ENCODE measurements at places on chromosomes 16 and 17. TPM values are rescaled to one million over a fixed set of nuclear protein-coding genes. Genes with fewer than 3 reads are reported as not detected.

TNRC6C gene
- total RNA-seq: 3.6 TPM

TPSG1 gene
- not detected for total RNA-seq

TBC1D3E gene
- total RNA-seq: not detected

TAC4 gene
- total RNA-seq: not detected

GRCh38 chr16:56475201-56475600, 23.8 kb downstream of the OGFOD1 start:
- H3K4me1 ChIP-seq: peaks cover 1% of the 10 kb centered on the region
- peaks cover 51% of the 10 kb centered on the region for H3K36me3 ChIP-seq
- no peaks in the 10 kb centered on the region for H3K27me3 ChIP-seq

DNA sequence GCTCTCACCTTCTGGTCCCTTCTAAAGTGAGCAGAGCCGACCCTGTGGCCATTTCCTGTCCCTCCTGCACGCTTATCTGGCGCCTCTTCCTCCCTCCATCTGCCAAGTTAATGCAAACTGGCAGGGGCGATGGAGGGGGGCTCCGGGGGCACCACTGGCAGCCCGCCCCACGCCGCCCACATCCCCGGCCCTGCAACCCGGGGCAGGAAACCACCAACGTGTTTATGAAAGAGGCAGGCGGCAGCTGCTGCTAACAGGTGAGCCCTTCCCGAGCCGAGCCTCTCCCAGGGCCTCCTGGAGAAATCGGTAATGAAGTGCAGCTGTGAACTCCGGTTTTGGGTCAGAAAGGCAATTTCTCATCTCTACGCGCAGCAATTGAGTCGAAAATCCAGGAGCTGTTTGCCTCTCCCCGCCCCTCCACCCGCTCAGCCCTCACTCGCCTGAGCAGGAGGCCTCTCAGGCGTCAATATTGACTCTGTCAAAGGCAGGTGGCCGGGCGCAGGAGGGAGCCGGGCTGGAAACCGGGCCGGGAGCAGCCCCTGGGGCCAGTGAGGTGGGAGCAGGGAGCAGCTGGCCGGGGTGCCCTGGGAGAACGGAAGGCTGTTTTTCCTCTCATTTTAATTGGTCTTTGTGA, 164.4 kb upstream of the GSE1 start:
- no peak overlapping the region for H3K27ac ChIP-seq
- H3K4me3 ChIP-seq: no peak overlapping the region
- DNase-seq: no peak
- H3K36me3 ChIP-seq: no peaks in the 10 kb centered on the region
- H3K27me3 ChIP-seq: no peaks in the 10 kb centered on the region

DNA sequence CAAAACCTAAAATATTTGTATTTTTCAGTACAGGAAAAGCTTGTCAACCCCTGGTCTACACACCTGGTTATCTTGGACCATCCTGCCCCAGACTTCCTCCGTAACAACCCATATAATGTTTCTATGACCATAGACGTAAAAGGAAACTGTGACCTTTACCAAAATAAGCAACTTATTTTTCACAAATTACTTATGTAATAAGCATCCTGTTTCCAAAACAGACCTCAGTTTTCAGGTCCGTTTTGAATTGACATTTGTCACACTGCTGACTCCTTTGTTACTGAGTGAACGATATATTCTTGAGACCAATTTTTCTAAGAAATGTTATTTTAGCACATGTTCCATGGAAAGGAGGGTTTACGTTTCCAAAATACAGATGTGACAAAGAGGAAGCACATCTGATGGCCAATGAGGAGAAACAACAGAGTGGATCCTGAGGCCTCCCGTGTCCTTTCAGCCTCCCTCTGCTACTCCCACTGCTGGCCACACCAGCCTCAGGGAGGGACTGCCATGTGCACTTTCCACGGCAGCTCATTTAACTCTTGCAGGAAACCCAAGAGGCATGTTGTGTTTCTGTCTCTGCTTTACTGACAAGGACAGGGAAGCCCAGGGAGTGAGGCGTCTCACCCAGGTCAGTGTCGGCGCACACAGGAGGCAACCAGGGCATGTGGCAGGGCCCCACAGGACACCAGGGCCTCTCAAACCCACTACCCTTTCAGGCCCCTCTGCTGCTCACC, 20.1 kb upstream of the ALDH3A1 start:
- peaks cover 3% of the 10 kb centered on the region for H3K4me1 ChIP-seq
- no peak overlapping the region for H3K4me3 ChIP-seq
- H3K36me3 ChIP-seq: no peaks in the 10 kb centered on the region
- no peak overlapping the region for H3K27ac ChIP-seq
- peaks cover 11% of the 10 kb centered on the region for H3K27me3 ChIP-seq

Measured in IMR-90 (cell line).